ENCODE measurements at places on chromosomes 6 and 20.

GRCh38 chr20:40686893-40687292, 2.1 kb downstream of the MAFB start:
- no peak for DNase-seq

DNA sequence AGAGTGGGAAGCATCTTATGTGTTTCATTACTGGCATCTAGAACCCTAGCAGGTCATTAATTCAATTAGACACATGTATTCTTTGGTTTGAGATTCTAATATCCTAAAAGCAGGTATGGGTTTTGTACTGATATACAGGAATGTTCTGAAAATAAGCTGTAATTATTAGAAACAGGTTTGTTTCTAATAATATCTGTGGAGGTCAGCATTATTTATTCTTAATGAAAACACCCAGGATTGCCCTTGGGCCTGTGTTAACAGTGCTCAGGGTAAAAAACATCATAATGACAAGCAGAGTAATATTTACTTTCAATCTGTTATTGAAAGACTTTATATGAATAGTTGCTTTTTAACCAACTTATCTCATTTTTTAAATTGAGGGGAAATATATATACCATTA, 8.0 kb upstream of the TULP4 start:
- no peak for DNase-seq

DNA sequence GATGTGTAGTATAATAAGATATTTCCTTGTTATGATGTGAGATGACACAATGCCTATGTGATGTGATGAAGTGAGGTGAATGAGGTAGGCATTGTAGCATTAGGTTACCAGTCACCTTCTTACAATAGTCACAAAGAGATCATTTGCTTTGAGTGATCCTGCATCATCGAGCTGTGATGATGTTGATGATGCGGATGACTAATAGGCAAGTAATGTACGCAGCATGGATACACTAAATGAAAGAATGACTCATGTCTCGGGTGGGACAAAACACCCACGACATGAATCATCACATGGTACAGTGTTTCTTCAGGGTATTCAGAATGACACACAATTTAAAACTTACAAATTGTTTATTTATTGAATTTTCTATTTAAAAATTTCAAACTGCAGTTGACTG, 806.3 kb upstream of the GJE1 start:
- DNase-seq = peak; percentile 99

- DNase-seq = no peak
These were observed 2.9 kb upstream of the TFB1M start for GRCh38 chr6:155317186-155317585.

GRCh38 chr6:132063738-132064137, 112.6 kb upstream of the CCN2 start:
- DNase-seq = peak; percentile 93

- DNase-seq = peak; percentile 31
These were observed 8.7 kb upstream of the APCDD1L start for GRCh38 chr20:58523971-58524315.

GRCh38 chr20:59006864-59007664, at the start of gene CTSZ:
Gene CTSZ (minus strand): TSS chr20:59007254. CDS start chr20:59007128, 126 bp downstream.
- peak; percentile 68 for DNase-seq

DNA sequence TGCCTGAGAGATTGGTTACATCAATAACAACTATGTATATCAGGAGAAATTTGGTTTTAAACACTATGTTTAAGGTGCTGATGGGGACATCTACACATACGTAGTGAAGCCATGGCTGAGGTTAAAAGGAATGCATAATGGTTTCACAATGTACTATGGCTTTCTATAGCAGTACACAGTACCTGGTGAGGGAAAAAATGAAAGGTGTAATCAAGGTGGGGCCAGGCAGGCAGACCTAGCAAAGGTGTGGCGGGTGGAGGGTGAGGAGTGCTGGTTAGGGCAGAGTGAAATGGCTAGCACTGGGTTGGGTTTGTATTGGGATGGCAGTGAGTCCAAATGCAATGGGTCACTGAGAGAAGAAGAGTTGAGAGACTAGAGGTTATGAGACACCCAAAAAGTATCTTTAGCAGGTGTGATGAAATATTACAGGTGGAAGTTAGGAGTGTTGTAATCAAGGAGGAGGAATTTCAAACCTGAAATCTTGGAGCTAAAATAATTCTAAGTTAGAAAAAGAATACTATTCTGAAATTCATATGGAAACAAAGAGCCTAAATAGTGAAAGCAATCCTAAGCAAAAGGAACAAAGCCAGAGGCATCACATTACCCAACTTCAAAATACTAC, 22.3 kb downstream of the PAQR8 start:
- DNase-seq = no peak

GRCh38 chr6:53573299-53573698, 28.4 kb upstream of the GCLC start:
- no peak for DNase-seq

GRCh38 chr6:98593676-98594075, 240.7 kb upstream of the POU3F2 start:
- DNase-seq = no peak

DNA sequence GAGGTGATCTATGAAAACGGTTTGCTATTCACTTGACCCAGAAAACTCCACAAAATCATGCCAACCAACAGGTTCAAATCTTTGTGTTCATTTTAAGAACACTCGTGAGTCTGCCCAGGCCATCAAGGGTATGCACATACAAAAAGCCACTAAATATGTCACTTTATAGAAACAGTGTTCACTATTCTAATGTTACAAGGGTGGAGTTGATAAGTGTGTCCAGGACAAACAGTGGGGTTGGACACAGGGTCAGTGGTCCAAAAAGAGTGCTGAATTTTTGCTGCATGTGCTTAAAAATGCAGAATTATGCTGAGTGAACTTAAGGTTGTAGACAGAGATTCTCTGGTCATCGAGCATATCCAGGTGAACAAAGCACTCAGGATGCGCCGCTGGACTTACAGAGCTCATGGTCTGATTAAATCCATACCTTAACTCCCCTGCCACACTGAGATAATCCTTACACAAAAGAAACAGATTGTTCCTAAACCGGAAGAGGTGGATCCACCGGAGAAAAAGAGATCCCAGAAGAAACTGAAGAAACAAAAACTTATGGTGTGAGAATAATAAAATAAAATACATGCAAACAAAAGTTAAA, 23.5 kb downstream of the KIAA0408 start:
- DNase-seq = no peak

- DNase-seq = no peak
These were observed 395.9 kb downstream of the DHX35 start for GRCh38 chr20:39358052-39358451.

GRCh38 chr6:71967436-71967835, 81.1 kb downstream of the RIMS1 start:
- DNase-seq = peak; percentile 59

- DNase-seq = no peak
These were observed 73.1 kb downstream of the PRND start for GRCh38 chr20:4794846-4795245.

DNA sequence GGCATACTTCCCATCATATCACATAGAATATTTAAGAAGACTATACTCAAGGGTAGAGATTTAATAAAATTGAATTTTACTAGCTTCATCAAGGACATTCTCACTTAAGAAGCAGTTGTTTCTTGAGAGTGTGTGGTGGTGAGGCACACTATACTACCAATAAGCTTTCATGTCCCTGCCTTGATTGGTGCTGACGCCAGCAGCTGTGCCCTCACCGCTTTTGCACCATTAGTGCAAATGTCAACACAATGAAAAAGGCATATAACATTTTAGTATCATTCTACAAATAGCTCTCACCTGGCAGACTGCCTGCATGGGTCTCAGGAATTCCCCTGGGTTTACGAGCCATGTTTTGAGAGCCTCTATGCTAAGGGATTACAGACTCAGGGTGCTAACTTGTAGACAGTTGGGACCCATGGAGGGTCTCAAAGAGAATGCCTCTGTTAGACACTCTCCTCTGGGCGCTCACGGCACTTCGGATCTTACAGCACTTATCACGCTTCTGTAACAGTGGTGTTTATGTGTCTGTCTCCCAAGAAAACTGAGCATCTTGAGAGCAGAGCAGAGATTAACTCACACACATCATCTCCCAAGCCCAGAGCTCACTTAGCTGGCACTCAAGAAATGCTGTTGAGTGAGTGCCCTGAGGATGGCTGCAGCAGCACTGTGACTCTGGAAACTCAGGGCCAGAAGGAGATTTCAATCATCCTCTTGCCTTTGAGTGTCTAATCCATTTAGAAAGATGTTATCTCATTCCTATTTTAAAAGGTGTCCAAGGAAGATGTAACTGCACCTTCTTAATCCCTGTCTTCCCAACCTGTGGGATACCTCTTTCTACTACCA, 143.3 kb upstream of the GPR6 start:
- no peak for DNase-seq

DNA sequence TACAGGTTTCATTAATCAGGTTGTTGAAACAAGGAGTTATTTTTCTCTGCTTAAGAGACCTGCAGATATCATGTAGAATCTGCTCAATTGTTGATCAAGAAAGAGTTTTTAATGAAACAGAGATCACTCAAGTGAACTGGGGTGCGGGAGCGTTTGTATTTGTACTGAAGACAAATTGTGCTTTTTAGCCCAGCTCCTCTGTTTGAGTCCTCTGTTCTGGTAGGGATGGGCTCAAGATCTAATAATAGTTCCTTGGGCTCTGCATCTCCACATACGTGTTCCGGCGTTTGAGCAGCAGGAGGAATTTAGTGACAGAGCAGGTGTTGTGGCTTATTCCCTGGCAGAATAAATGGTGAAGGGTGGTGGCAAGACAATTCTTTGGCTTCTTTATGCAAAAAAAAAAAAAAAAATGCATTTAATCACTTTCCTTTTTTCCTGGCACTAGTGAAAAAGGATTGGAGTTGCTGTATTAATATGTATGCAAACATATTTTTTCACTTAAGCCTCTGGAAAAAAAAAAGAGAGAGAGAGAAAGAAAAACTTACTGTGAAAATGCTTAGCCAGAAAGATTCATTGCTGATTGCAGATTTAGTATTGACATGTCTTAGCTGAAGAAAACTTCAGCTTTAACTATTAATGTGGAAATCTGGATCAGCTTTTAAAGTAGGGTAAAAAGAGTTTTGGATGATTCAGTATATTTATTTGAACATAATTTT, 4.0 kb downstream of the CITED2 start:
- DNase-seq = peak; percentile 73

GRCh38 chr20:20664795-20665589, 47.5 kb downstream of the RALGAPA2 start:
- DNase-seq = peak; percentile 39

DNA sequence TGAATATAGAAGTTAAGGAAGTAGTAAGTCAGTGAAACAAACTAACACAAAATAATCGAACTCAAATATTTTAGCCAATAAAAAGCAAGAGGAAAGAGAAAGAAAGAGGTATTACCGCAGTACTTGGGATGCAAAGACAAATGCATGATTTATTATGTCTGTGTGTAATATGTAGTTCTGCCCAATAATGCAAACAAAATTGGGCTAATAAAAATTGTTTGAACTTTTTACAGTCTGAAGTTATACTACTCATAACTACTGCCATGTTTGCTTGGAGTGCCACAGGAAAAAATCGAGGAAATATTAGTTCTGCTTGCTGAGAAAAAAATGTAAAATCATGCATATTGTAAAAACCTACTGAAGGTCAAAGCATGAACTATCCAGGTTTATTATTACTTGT, 360.3 kb upstream of the KCNQ5 start:
- no peak for DNase-seq

DNA sequence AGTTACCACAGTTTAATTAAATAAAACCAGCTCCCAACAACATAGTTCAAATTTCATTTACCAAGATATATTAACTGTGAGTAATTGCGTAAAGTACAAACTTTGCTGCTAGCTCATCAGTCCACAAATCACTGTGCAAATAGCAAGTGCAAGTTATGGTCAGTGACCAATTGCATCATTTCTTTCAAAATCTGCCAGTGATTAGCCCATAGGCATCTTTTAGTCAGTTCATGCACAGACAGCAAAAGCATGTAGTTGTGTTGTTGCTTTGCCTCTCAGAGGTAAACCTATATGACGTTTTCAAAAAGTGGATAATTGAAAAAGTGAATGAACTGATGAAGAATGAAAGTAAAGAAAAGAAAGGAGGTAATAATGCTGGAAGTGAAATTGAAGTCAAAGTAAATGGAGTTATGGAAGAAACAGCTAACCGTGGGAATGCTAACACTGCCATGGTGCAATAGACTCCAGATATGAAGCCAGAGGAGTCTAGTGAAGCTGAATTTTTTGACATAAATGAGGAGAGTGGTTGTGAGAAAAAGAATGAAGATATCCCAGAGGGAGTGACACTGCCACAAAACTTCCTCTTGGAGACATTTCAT, 36.5 kb downstream of the ENPP1 start:
- peak; percentile 4 for DNase-seq

DNA sequence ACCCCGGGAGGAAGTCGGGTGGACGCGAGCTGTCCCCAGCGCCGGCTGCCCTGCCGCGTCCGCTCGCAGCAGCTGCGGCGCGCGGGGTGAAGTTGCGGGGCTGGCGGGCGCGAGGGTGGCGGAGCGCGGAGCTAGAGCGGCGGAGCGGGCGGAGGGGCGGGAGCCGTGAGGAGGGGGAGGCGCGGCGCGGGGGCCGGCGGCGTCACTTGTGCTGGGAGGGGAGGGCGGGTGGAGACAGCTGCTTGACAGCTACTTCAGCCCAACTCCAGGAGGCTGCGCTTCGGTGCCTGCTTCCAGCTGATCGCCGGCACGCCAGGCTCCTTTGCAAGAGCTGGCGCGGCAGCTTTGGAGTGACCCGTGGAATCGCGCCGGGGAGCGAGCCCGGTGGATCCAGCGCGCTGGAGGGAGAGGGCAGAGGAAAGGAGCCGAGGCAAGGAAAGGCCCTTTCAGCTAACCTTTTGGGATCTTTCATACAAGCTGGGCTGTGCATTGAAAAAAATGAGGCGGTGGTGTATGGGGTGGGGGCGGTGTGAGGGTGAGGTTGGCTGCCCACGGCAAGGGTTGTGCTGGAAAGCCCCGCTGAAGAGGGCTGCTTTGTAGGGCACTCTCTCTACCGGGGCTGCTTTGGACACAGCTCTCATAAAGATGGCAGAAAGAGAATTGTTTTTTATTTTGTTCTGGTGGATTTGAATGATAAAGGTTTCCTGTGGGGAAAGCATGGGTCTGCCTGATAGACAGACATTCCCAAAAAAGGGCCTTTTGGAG, 24.6 kb downstream of the RIPOR2 start:
- DNase-seq = peak; percentile 33

- DNase-seq = peak; percentile 99
These were observed 171.8 kb upstream of the AKAP12 start for GRCh38 chr6:151067684-151068596.

- DNase-seq = no peak
These were observed 49.6 kb downstream of the DSTN start for GRCh38 chr20:17619351-17620093.

Data from kidney tubule cell (primary cell).